ENCODE measurements at places on chromosomes 3 and 15.

DNA sequence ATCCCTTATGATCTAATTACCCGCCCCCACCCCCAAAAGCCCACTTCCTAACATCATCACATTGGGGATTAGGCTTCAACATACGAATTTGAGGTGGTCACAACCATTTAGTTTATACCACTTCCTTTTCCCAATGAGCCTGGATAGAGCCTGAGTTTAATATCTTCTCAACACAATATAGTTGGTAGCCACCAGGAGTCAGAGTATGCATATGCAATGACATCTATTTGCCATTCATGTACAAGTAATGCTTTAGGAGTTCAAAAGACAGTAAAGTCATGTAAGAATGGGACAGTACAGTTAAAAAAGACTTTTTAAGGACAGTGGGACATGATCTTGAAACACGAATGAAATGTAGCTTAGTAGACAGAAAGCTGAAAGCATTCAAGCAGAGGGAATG, 172.4 kb downstream of the DCLK3 start:
- DNase-seq, result no peak

GRCh38 chr3:72454441-72454840, 393.8 kb downstream of the SHQ1 start:
- no peak for DNase-seq

DNA sequence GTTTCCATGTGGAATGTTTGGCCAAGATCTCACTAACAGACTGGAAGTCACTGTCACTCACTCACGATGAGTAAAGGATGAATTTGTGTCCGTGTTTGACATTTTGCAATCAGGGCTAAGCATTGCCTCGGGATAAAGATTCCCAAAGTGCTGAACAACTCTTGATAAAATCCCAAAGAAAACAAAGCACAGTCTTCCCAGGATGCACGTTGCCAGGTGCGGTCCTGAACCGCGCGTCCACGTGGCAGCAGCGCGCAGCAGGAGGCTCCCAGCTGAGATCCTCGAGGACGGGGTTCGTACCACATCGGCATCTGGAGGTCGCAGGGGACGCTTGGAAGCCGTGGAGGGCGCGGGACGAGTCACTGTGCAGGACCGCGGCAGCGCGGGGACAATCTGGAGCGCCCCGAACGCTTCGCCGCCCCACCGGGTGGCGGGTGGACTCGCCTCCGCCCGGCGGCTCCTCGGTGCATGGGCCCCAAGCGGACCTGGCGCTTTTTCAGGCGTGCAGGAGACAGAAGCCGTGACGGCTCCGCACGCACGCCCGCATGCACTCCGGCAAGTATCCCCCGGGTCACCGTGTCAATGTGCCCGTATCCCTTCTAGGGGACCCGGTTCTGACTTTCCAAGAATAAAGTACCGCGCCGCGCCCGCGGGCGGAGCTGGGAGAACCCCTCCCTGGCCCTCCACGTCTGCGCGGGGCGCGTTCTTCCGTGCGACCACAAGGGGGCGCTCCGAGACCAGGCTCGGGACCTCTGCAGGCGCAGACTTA, 17.7 kb downstream of the CPN2 start:
- DNase-seq, result peak; percentile 91

DNA sequence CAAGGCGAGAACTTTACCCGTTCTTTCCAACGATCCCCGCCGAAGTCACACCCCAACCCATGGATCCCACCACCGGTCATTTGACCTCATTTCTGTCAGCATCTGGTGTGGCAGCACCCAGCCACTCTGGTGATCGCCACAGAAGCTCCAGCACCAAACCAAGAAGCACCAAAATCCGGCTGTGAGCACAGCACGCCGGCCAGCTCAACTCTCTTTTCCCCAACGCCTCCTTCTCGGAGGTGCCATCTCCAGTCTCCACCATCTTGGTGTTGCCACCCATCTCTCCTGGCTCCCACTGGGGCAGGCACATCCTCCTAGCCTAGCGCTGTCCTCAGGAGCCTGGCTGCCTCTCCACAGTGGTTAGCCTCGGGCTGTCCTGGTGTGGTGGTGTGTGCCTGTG, 6.5 kb downstream of the MUC4 start:
- DNase-seq, result no peak

DNA sequence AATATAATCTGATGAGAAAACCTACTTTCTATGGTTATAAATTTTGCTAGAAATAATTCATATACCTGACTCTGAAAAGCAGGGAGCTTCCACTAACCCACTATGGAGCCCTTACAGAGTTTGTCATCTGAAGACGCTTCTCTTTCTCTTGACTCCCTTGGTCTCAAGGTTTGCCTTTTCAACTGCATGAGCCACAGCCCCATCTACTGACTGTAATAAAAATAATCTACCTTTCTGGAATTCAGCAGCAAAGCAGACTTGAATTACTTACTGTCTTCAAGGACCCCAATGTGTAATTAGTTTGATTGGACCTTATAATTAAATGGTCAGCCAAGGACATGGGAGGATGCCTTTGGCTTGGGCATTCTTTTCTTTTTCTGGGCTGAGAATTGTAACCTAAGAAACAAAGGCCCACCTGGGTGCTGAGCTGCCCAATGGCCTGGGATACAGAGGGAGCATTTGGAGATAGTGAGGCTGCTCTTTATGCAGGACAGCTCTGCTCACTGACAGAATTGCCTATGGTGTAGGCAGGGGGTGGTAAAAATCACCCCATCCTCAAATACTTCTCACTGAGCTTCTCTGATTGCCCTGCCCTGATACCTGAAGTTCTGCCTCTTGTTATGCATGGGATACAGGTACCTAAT, 178.6 kb upstream of the TRIM42 start:
- no peak for DNase-seq
